ENCODE measurements at places on chromosomes 1 and 21. TPM values are rescaled to one million over a fixed set of nuclear protein-coding genes. Genes with fewer than 3 reads are reported as not detected.

GRCh38 chr1:32431736-32432400 lies 33.0 kb upstream of the ZBTB8B start:
- DNase-seq, result no peak

GRCh38 chr1:202135221-202135721 lies 9.3 kb downstream of the ARL8A start:
- DNase-seq, result no peak

GRCh38 chr1:221394011-221394544 lies 347.8 kb downstream of the DUSP10 start:
- DNase-seq, result peak; percentile 43

DNA sequence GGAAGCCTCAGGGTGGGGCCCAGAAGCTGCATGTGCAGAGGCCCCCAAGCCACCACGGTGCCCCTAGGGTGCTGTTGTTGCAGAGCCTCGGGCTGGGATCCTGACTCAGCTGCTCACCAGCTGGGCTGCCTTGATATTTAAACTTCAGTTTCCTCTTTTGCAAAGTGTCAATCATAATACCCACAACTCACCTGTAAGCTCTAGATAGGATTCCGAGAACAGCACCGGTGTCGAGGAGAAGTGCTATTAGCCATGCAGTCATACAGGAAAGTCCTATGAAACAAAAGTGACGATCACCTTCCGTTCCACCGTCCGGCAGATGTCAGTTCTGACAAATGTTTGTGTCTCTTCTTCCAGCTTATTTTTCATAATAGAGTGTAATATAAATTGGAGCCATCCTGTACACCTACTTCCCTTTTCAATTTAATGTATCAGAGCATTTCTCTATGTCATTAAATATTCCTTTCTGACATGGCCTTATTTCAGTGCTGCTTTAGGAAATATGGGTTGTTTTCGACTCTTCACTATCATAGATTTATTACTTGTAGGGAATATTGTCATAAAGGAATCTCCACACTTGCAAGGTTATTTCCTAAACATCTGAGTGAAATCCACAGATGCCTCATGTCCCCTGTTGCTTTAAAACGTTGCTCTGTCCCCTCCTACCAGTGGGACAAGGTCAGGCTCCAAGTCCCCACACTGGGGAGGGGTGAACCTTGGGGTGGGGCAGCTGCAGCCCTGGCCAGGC lies 100.8 kb downstream of the SIK1 start:
- no peak for DNase-seq

Gene SPRR3
- not detected for polyA plus RNA-seq
